NCI-H146 (cell line): ENCODE measurements at places on chromosomes 4 and X.

DNA sequence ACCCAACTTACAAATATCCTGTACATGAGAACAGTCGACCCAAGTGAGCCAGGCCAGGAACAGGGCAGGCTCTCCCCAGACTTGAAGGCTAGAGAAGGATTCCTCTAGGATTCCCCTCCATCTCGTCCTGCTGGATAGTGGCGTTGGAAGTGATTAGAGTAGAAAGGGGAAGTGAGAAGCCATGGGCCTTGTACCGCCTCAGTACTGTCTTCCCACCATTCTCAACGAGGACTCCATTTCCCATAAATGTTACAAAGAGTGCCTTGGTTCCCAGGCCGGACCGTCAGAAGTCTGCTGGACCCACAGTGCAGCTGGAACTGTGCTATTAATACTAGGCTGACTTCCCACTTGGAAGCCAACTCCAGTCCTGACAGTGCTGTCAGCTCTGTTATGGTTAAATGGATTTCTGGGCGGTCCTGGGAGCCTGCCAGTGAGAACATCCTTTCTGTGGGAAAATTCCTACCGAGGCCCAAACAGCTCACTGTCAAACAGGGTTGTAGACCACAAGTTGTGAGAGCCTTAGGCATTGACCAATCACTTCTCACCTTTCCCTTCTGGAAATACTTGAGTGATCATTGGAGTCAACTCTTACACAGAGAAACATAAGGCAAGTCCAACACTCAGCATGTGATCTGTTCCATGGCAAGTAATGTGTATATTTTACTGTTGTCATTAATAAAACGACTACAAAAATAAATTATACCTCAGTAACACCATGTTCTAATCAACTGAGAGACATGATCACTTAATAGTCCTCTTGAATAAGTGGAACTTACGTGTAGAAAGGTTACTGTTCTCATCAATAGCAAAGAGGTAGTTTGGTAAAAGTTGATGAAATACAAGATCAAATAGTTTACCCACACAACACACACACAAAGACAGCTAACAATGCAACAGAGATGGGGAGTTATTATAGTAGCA, 58.4 kb downstream of the AMELX start:
- DNase-seq: no peak

GRCh38 chrX:57211906-57212305, 74.6 kb upstream of the FAAH2 start:
- DNase-seq: no peak

- no peak for DNase-seq
Observed at GRCh38 chrX:39063037-39063436, 261.8 kb downstream of the MID1IP1 start.

DNA sequence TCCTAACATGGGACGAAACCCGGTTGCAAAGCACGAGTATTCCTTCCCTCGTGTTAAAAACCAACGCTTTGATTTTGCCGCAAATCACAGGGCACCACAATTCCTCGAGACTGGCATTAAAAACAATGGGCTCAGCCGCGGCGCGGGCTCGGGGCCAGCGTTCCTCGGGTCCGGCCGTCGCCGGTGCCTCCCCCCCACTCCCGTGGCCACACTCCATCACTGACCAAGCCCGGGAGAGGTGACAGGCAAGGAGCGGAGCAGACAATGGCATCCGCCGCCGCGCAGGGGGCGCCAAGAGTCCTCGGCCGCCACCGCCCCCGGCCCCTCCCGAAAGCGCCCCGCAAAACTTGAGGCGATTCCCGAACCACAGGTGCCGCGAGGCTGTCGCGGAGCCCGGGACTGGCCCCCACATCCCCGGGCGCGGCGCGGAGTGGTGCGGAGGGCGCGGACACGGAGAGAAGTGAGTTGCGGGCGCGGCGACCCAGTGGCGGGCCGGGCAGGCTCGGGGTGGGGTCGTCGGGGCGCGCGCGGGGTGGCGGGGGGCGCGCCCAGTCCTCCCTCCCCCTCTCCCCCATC, 445 bp downstream of the AP1S2 start:
- peak; percentile 60 for DNase-seq

GRCh38 chrX:153059191-153060094, 3.2 kb downstream of the PNMA3 start:
- DNase-seq: no peak

DNA sequence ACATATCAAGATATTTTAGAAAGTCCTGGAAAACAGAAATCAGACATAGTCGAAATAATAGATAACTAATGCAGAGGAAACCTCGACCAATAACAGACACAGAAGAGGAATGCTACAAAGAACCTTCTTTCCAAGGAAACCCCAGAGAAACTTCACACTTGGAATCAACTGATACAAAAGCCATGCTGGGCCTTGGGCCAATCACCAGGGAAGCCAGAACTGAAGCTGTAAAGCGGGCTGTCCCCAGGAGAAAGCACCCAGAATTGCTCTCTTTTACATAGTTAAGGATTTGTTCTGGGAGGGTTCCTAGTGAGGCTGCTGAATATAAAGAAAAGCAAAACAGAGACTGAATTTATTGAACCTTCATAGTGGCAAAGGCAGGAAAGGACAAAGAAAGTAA, 100.5 kb downstream of the PRDM5 start:
- DNase-seq: no peak

GRCh38 chr4:37317104-37317643, 72.6 kb downstream of the NWD2 start:
- DNase-seq: no peak

DNA sequence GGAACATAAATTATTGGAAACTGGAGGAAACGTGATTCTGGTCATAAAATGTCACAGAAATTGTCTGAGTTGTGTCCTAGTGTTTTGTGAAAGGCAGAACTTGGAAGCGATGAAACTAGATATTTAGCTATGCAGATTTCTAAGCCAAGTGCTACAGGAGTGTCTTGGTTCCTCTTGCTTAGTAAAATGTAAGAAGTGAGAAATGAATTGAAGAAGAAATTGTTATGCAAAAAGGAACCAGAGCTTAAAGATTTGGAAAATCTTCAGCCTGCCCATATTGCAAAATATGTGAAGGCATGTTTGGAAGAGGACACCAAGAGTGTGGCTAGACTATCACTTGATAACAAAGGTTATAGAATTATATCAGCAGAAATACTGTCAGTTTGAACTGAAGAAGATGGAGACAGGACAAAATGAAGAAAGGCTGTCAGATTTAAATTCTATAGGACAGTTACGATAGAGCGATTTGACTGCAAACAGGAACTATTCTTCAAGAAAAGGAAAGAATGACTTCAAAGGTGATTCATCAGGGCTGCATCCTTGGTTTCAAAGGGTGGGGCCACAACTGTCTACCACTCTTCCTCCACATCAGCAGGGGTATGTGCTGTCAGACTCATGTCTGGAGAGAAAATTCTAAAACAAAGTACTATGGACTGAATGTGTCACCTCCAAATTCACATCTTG, 9.4 kb upstream of the CDS1 start:
- no peak for DNase-seq

DNA sequence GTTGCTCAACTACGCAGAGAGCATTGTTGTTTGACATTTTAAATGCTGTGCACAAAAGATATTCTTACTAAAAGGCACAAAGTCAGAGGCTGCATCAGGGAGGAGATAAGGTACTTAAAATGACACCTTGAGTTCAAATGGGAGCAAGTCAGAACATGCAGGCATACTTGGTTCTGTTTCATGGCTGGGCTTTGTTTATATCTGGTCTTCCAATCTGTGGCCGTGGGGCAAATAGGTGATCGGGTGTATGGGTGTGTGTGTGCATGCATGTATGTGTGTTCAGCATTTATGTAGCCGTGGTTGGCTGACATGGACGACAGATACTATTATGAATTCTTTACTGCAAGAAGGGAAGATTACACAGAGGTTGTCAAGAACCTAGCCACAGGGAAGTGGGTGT, 106.1 kb downstream of the RASL11B start:
- DNase-seq: no peak
